AG20443 (cell line): ENCODE measurements at places on chromosomes 1 and 21.

GRCh38 chr1:165152109-165152508 is 204.4 kb downstream of the LMX1A start:
- DNase-seq = no peak

DNA sequence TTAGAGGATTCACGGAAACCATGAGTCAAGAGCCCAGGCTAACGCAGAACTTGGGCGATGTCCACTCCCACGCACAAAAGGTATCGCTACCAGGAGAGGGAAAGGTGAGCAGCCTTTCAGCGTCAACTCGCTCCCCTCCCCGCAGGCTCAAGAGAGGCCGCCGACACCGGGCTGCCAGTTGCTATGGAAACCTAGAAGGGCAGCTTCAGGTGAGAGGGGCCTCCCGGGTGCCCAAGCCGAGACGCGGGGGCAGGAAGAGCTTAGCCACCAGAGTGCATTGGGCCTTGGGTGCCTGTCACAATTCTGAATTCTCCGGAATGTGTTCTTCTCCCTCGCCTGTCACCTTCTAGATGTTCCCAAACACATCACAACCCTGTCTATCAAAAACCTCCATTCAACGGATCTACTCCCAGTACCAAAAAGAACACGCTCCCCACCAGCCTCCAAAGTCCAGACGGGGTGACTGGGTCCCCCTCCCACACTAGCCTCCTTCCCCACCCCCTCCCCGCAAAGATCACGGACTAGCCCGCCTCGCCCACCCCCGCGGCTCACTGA is 694 bp downstream of the MEAF6 start:
- peak; percentile 28 for DNase-seq

- no peak for DNase-seq
These were observed 306.0 kb downstream of the GRIK1 start for GRCh38 chr21:29633756-29634155.

DNA sequence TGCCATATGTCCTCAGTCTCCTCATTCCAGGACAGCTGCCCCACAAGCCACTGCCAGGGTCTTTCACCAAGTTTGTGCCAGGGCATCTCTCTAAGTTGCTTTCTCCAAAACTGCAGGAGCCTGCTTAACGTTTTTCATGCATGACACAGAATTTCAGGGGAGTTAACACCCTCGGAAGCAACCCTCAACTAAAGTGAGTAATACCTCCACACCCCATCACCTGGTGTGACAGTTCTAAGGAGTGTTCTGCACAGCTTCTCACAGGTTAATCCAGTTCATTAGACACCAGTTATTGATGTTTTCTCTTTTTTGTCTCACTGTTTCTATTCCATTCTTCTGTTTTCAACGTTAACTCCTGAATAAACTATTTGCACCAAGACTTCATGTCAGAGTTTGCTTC is 115.0 kb downstream of the BACH1 start:
- no peak for DNase-seq

- DNase-seq = no peak
These were observed 6.4 kb downstream of the DSCAM start for GRCh38 chr21:40840401-40841125.

GRCh38 chr1:93253516-93253915 is 73.0 kb downstream of the CCDC18 start:
- no peak for DNase-seq

DNA sequence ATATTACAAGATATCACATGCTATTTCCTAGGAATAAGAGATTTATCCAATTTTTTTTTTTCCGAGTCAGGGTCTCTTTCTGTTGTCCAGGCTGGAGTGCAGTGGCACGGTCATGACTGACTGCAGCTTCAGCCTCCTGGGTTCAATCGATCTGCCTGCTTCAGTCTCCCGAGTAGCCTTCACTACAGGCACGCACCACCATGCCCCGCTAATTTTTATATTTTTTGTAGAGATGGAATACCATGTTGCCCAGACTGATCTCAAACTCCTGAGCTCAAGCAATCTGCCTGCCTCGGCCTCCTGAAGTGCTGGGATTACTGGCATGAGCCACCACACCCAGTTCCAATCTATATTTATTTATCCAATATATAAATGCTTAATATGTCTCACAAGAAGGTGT is 18.0 kb upstream of the WDTC1 start:
- DNase-seq = no peak

GRCh38 chr1:91925644-91926435 is 23.4 kb upstream of the BRDT start:
- DNase-seq = no peak

DNA sequence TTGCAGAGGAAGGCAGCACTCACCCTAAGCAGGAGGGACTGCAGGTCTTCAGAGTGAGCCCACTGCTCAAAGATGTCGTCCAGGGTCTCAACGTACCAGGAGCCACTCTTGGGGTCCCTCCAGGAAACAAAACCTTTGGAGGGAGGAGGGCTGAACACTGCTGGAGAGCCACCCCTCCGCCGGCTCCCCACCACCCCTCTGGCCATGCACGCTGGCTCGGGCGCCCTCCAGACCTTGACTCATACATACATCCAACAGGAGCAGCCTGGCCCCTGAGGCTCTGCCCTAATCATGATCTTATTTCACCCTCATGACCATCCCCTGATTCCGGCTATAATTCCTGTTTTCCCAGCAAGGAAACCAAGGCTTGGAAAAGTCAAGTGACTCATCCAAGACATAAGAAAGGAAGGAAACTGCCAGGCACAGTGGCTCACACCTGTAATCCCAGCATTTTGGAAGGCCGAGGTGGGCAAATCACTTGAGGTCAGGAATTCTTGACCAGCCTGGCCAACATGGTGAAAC is 18.0 kb downstream of the CELA2B start:
- DNase-seq = no peak

DNA sequence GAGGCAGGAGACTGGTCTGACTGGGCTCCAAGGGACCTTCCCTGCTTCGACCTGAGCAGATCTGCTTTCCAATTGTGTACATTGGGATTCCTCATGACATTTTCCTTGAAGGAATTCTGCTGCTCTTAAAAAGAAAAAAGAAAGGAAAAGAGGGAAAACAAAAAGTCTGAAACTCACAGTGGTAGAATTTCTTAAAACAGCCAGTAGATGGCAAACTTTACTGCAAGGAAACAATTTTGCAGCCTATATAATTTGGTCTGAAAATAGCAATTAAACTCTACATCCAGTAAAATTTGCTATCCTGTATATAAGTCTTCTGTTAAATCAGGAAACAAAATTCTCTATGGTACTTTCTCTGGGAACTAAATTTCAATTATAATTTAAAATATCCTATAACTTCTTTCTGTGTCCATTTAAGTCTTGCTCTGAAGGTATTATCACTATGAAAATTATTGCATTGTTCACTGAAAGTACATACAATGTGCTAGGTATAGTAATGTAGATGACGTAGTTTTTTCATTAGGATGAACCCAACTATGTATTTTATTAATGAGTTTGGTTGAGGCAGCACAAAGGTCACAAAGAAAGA is 59.8 kb downstream of the CRB1 start:
- DNase-seq = no peak

DNA sequence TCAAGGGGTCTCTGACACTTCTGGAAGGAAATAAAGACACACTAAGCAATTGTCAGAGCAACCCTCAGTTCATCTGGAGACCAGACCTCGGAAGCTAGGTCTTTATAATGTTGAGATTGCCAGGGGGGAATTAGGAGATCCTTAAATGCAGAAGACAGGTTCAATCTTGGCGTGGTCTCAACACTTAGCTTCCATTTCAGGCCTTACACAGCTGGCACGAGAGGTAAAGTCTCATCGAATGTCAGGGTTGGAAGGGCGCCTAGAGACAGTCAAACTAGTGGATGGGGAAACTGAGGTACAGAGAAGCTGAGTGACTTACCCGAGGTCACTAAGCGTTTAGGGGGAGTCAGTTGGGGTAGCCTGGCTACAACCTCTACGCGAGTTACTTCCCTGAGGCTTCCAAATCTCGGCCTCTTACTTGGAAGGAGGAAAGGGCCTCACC is 562 bp upstream of the EPB41 start:
- DNase-seq = no peak

GRCh38 chr1:153535242-153536011 is at the start of gene S100A6:
Gene S100A6, minus strand, starts transcription at chr1:153535991. Its CDS starts 652 bp downstream, at chr1:153535339.
- peak; percentile 49 for DNase-seq

DNA sequence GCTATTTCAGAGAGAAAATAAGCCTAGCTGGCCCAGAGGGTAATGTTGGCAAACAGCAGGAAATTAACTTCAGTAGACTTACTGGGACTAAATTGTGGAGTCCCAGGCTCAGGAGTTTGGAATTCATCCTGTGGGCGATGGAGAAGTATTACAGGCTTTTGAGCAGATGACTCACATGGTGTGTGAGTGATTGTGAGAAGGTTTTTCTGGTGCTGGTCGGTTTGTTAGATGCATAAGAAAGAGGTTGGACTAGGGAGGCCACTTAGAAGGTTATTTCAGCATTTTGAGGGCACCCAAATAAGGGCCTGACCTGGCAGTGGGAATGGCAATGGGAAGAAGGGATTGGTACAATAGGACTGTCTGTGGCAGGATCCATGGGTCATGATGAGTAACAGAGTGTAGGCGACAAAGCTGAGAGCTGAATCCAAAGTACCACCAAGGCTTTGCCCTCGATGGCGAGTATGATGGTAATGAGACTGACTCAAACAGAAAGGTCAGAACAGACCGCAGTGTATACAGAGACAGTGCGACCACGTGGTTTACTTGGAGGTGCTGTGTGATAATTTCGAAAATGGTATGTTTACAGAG is 69.2 kb upstream of the KIF26B start:
- DNase-seq = peak; percentile 90

DNA sequence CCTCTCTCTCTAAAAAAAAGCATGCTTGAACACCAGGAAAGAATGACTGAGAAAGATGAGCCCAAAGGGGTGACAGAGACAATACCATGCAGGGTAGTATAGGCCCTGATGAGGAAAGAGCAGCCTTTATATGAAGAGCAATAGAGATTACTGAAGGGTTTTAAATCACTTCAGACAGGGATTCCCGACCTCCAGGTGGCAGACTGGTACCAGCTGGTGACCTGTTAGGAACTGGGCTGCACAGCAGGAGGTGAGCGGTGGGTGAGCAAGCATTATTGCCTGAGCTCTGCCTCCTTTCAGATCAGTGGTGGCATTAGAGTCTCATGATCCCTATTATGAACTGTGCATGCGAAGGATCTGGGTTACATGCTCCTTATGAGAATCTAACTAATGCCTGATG is 30.8 kb upstream of the GTF2B start:
- DNase-seq = no peak

DNA sequence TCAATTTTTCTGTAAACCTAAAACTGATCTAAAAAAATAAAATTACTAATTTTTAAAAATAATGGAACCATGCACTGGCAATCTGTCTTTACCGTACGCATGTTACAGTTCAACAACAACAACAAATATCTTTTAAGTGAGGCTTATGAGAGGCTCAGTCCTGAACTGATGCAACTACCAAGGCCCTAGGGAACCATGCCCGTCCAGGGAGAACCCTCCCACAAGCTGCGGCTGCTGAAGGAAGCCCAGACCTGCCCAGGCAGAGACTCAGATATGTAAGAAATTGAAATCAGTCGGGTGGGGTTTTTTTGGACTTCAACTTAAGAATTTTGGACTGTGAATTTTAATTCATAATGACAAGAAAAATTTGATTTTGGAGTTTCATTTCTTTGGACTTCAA is 91.1 kb downstream of the NPHP4 start:
- DNase-seq = peak; percentile 64

GRCh38 chr21:17782051-17782450 is 37.1 kb downstream of the C21orf91 start:
- DNase-seq = no peak

DNA sequence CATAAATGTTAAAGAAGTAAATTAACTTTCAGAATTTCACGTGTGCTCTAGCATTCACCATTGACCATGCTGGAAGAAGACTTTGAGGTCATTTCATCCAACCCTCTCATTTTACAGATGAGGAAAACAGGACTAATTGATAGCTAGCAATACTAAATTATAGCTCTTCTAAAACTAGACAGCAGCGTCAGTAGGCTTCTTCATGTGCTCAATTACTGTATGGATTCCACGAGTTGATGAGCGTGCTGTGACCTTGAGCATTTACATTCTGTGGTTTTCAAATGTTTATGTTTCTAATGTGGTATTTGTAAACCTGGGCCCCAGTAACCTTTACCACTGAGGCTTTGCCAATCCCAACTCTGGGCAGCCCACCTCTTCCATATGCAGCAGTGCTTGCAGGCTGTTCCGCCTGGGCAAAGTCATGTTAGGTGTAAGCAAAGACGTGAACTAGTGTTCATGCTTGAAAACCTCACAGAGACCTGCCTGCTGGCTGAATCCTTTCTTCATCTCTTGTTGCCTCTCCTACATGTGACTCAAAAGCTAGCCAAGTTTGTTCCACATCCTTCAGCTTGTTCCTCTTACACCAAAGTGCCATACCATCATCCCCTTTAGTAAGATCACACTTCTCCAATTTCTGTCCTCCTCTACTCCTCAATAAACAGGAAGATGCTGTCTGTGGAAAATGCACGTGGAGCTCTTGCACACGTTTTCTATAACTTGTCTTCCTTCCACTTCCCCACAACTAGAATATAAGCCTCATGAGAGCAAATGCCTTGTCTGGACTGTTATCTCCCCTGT is 17.2 kb downstream of the KCNJ15 start:
- DNase-seq = no peak

GRCh38 chr1:85179522-85179921 is 21.3 kb downstream of the SYDE2 start:
- DNase-seq = no peak

- DNase-seq = no peak
These were observed 19.9 kb downstream of the LEPR start for GRCh38 chr1:65440322-65440900.

DNA sequence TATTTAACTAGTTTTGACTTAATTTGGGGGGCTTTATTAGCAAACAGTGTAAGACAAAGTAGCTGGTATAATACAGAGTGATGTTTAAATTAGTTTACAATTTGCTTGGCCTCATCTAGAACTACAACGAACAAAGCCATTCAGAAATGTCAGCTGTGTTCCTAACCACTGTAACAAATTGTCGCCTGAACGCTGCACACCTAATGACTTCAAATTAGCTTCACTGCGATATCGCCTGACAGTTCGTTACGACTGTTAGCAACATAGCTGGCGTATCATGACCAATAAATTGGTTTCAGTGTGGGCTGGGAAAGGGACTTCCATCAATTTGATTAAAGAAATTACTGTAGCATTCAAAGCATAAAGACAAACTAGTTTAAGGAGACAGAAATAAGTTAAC is 139.8 kb upstream of the USH2A start:
- no peak for DNase-seq

- DNase-seq = no peak
These were observed at the start of gene CORT for GRCh38 chr1:10449751-10450150. Gene CORT, plus strand, starts transcription at chr1:10450031. Its CDS starts 193 bp downstream, at chr1:10450224.

DNA sequence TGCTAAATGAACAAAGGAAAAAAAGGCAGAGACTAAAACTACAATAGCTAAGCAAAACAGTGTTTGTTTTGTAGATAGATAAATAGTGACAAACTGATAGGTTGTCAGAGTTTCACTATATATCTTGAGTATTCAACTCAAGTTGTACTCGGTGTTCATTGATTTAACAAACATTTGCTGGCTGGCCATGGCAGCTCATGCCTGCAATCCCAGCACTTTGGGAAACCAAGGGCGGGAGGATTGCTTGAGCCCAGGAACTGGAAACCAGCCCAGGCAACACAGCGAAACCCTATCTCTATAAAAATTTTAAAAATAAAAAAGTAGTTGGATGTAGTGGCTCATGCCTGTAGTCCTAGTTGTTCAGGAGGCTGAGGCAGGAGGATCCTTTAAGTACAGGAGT is 17.3 kb downstream of the C1orf185 start:
- DNase-seq = no peak
